ENCODE measurements at places on chromosomes 2 and 18.

GRCh38 chr2:160376576-160376975 lies 117.0 kb downstream of the RBMS1 start:
- no peak for DNase-seq

GRCh38 chr2:152647552-152647951 lies 69.7 kb downstream of the PRPF40A start:
- no peak for DNase-seq

DNA sequence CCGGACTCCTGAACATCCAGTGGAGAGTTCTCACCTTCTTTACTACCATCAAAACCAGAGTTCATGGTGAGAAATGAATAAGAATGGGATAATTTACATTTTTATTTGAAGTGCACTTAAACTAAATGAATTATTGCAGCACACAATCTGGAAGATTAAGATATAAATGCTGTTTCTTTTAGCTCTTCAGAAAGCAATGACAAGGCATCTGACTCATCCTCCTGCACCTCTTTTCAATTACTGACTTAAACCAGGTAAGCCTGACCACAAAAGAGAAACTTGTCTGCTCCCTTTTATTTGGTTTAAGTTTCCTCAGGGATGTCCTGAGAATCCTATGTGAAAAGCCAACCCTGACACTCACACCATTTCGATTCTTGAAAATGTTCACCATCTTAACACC lies 720 bp upstream of the DSC2 start:
- no peak for DNase-seq

GRCh38 chr2:11074246-11074820 lies 80.9 kb upstream of the SLC66A3 start:
- DNase-seq = no peak

- DNase-seq = no peak
Measured at GRCh38 chr2:198232281-198232680, 427.9 kb downstream of the PLCL1 start.

DNA sequence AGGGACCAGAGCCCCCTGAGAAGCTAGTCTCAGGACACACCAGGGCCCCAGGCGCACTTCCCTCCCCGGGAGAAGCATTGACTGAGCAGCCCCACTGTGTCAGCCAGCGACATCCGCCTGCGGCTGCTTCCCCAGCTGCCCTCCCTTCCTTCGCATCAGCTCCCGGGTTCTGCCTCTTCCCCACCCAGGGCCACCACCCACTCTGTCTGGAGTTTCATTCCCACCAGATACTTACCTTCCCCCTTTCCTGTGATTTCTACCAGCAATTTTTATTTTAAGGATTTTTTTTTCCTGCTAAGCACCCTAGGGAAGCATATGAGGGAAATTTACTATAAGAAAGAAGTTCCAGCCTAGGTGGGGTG lies 99.2 kb downstream of the SMAD7 start:
- no peak for DNase-seq

GRCh38 chr18:37854396-37854795 lies 288.8 kb upstream of the CELF4 start:
- DNase-seq = no peak

DNA sequence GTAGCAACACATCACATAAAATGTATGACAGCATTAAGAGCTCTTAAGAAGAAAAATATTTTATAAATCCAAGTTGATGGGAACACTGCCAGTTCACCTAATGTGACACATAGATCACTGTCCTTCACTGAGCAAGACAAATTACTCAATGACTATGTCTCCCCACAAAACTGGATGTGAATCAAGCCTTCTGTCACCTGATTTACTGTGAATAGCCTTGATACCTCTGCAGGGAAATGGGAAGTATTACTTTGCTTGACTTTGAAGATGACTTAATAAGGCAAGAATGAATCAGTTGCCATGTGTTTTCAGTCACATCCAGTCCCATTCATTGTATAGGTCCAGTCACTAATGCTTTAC lies 94.6 kb downstream of the NYAP2 start:
- no peak for DNase-seq

GRCh38 chr2:211055438-211055837 lies 499.0 kb downstream of the CPS1 start:
- DNase-seq = no peak

DNA sequence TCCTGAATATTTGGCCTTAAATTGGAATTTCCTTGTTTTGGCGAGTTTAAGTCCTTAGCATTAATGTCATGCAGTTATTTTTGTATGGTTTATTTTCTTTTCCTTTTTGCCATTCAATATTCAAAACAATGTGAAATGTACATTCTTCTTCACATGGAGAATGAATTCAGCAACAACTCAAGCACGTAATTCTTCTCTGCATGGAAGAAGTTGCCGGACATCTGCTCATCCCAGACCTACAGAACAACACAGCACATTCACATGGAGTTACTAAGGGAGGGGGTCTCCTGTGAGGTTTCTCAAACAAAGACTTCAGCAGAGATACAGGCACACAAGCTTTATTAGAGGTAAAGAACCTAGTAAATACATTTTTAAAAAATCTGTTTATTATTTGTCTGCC lies 236.8 kb downstream of the SATB2 start:
- no peak for DNase-seq

DNA sequence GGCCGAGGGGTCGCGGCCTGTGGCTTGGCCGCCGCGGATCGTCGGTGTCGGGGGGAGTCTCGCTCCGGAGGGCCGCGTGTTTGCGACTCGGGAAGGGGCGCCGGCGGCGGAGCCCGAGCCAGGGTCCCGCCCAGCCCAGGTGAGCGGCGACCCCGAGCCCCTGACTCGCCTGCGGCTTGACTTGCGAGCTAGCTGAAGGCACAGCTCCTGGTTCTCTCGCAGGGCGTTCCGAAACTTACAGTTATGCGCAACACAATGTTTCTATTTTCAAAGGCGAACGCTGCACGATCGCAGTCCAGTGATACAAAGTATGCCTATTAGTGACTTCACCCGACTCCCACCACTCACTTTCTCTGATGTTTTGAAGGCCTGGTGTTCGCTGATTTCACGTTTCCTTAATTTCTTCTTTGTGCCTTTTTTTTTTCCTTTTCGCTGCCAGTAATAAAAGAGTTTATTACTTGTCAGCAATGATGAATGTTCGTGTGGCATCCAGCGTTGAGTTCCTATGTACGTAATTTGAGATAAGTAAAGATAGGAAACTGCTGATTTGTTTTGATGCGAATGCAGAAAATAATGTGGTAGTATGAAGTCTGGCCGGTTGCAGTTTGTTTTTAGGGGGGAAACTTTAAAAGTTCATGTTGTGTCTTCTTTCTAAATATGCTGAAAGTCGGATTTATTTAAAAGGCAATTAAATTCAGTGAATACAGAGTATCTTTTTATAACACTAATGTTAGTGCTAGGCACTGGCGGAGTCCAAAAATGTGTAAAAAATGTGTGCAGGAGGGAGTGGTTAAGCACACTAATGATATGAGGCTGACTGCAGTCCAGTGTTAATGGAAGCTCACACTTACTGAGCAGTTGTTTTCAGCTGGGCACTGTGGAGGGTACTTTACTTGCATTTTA lies 706 bp downstream of the UBXN2A start:
- no peak for DNase-seq

GRCh38 chr2:176542476-176542875 lies 273.2 kb downstream of the MTX2 start:
- DNase-seq = no peak

- DNase-seq = peak; percentile 62
Measured at GRCh38 chr18:9906481-9906880, 7.3 kb upstream of the VAPA start.

- no peak for DNase-seq
Measured at GRCh38 chr2:239903803-239904202, 121.3 kb downstream of the NDUFA10 start.

DNA sequence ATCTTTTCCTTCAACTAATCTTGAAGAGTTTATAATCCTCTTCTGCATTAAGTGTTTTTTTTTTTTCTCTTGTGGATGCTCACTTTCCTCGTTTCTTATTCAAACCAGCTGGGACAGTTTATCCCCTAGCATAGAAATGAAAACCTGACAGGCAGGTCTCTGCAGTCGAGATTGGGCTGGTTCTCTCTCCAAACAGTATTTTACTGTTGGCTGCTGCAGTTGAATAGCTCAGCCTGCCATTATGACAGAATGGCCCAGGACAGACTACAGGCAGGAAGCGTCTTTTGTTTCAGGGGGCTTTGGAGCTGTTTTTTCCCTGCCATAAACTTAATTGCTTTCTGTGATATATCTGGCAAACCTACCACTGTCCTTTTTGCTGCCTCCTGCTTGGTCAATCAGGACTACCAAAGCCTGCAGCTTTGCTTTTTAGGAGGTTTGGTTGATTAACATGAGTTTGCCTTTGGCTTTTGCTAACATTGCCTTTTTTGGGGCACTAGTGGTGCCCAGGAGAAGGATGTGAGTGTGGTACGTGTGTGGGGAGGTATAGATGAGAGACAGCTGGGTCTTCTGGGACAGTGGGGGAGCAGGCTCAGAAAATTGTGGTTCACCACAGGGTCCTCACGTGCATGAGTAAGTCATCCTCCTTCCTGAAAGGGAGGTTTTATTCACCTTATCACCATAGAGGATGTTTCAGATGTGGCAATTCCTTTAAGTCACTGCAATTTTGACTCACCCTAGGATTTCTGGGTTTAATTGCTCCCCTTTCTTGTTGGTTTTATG lies 128.7 kb downstream of the LYPD6B start:
- DNase-seq = peak; percentile 81

GRCh38 chr2:108253106-108253505 lies 13.3 kb downstream of the SULT1C3 start:
- DNase-seq = no peak

DNA sequence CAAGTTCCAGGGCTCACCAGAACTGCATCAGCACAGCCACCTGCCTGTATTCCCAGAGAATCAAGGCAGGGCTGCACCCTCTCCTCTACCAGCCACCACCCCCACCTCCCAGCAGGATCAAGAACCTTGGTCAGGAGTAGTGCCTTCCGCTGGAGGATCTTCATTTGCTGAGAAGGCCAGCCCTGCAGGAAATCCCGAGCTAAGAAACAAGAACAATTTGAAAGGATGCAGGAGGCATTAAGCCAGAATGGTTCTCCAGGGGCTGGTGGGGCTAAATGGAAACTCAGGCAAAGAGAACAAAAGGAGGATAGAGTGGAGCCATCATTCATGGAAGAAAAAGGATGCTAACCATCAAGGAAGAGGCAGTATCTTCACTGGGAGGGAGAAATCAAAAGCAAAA lies 147.3 kb upstream of the SLC14A2 start:
- DNase-seq = no peak

- no peak for DNase-seq
Measured at GRCh38 chr2:19669126-19669525, 232.7 kb downstream of the TTC32 start.

DNA sequence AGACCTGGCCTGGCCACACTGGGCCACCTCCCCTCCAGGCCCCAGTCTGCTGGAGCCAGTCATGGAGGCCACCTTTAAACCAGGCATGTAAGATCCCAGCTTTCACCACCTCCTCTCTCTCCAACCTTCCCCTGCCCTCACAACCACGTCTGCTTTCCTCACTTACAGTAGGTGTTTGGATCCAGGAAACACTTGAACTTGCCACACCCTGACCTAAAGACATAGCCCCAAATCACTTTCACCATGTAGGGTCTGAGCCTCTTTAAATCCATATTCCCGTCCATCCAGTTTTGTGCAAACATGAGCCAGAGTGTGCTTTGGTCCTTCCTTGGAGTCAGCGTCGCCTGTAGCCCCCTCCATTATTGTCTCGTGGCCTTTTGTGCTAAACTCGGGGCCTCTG lies 66.8 kb downstream of the NRP2 start:
- DNase-seq = no peak

GRCh38 chr18:50395093-50395492 lies 20.2 kb downstream of the SKA1 start:
- no peak for DNase-seq

DNA sequence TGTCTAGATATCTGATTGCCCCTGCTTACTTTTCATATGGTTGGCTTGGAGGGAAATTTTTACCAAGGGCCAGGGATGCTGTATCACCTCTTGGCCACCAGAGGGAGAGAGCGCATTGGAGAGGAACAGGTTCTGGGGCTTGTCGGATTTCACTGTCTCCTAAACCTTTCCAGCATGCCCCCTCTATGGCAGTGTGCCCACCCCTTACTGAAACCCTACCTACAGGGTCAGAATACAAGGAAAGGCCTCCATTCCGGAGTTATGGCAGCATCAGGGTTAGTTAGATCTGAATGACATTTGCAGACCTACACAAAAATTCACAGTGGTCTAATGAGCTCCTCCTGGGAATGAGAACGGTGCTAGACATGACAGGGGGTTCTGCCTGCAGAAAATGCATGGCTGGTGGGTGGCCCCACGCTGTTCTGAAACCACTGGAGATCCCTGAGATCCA lies 5.8 kb downstream of the SLC14A2 start:
- DNase-seq = peak; percentile 46

GRCh38 chr18:4245456-4245855 lies 209.7 kb downstream of the DLGAP1 start:
- DNase-seq = no peak

DNA sequence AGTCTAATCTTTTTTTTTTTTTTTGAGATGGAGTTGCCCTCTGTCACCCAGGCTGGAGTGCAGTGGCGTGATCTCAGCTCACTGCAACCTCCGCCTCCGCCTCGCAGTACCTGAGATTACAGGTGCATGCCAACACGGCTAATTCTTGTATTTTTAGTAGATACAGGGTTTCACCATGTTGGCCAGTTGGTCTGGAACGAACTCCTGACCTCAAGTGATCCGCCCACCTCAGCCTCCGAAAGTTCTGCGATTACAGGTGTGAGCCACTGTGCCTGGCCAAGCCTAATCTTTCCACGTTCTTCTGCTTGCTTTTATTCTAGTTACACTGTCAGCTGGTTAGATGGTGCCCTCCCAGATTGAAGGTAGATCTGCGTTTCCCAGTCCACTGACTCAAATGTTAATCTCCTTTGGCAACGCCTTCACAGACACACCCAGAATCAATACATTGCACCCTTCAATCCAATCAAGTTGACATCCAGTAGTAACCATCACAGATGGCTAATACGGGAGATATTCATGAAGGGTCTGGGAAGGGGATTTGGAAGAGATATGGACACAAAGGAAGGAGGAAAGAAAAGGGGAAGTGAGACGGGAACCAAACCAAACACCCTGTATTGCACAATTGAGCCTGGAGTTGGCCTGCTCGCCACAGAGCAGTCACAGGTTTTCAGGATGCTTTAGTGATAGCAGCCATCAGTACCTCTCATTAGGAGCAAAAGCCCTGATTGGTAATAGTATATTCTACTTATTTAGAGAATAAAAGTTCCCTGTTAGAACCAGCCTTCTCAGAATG lies 229.8 kb downstream of the PIK3C3 start:
- DNase-seq = peak; percentile 7
